ENCODE measurements at places on chromosomes 11 and 22. TPM values are rescaled to one million over a fixed set of nuclear protein-coding genes. Genes with fewer than 3 reads are reported as not detected.

PHOX2A gene
- total RNA-seq: not detected

- DNase-seq: no peak
Observed at GRCh38 chr11:58625826-58626460, 3.5 kb downstream of the CNTF start.

MIOX gene
- total RNA-seq: not detected

DNA sequence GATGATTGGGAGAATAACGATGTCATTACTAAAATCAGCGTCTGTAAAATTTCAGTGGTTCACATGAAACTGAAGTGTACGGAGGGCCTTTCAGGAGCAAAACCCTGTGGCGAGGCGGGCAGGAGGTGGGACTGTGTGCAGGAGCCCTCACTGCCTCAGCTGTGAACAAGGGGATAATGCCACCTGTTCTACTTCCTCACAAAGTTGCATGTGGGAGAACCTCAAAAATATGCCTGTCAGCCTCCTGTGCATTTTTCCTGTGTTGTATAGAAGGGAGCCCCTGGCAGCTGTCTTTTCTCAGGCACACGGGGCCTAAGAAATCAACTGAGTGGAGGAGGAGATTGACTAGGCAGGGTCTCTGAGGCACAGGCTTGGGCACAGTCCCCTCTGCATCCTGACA, 43.0 kb upstream of the MYO18B start:
- no peak for DNase-seq

GRCh38 chr11:57197762-57198161, 16.0 kb downstream of the LRRC55 start:
- no peak for DNase-seq

DNA sequence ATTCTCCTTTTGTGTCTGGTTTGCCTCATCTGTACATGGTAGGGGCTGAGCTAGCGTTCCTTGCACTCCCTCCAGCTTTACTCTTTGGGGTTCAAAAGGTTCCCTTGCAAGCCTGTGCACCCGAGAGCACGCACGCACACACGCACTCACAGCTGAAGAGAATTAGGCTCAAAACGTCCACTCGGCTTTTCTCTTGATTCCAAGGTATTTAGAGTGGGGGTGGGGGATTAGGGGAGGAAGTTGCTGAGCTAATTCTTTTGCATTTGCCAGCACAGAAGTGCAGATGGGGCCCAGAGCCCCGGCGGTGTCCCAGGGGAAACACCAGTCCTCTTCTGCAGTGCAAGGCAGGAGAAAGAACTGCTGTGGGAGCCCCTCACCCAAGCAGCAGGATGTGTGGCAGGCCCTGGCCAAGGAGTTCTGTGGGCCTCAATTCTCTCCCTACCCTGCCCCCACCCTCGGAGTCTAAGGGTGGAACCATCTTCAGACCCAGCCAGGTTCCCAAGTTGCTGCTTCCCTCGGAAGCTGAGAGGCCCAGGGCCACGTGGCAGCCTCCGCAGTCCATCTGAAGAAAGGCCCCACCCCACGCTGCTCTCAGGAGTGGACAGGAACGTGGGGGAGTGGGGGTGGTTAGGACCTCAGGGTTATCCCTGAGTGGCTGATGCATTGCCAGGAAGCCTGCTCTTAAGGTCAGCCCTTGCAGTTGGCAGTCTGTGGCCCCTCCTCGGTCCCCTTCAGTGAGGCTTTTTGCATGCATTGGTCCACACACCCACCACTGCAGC, 3.8 kb upstream of the KCNQ1OT1 start:
- no peak for DNase-seq

SYCE3 gene
- 2.6 TPM for total RNA-seq
